Fibroblast of skin of abdomen (primary cell): ENCODE measurements at places on chromosomes 3 and 15.

DNA sequence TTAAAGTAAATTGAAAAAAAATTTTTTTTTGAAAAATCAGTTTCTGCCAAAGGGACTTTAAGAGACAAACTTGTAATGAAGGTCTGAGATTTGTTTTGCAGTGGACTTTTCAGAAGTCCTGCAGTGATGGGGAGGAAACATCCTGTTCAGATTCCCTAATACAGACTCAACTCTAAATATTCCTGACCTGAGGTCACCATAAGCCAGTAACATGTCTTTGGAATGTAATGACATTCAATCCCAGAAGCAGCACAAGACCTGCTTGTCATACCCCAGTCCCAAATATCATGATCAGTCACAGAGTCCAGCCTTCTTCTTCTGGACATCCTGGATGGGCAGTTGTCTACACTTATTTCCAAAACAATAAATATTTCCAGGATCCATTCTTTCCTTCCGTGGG, 53.6 kb downstream of the TMEM39A start:
- no peak for DNase-seq

DNA sequence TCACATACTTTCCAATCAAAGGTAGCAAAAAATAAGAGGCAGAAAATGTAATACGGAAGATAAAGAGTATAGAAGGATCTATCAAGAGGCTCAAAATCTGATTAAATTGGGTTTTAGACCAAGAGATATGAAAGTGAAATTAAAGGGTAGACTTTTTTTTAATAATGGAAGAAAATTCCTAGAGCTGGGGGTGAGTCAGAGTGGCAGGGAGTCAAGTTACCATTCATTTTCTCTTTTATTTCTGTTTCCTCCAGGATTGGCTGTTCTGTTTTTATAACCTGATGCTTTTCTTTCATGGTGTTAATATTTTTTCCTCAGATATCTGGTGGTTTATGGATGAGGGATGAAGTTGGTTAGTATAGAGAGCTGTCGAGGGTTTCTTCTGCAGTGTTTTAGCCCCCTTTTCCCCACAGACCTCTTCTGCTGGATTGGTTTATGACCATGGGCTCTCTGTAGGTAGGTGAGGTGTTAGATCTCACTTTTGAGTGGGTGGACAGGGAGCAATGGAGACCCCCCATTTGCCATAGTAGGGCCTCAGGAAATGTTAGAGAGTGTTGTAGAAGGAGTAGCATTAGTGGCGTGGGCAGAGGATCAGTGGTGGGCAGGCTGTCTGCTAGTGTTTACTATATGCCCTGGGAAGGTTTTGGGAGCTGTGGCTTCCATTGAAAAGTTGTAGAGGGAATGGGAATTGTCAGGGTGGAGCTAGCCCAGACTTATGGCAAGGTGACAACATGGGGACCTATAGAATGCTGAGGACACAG, 201.6 kb upstream of the GOLGA6L4 start:
- DNase-seq = no peak

DNA sequence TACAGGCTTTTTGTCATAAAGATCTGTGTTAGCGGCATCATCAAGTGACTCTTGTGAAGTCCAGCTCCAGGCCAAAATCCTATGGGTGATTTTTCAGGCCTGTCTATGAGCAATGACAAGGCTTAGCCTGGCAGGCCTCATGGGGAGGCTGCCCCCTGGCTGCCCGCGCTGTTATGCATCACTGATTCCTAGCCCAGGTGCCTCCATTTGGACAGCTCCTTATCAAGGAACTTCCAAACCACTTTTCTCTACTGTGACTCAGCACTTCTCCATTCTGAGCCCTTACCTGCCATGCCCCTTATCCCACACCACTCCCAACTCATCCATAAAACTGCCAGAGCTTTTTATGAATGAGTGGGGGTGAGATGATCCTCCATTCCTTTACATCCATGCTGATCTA, 91.5 kb upstream of the C3orf80 start:
- DNase-seq = no peak

DNA sequence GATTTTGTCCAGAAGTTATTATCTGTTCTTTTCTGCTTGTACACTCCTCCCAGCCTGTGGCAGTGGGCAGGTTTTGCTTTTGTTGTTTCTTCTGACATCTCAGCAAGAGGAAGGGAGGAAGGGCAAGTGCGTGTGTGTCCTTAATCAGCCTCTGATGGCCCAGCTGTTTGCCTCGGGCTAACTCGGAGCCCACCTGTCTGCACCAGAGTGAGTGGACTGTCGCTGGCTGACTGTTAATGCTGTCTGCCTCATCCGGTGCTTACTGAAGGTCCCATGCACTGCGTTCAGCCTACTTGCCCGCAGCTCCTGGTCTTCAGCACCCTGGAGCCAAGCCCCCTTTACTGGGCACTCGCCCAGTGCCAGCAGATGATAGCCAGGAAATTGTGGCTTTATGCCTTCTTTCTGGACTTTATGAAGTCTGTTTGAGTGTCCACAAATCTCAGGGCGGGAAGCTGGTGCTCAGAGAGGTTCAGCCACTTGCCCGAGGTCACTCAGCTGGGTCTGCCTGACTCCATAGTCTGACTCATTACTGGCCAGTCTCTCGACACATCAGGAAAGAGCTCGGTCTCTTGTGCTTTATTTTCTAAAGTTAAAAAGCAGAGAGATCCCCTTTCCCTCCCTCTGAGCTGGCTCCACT, 89.5 kb downstream of the CHRNA7 start:
- DNase-seq = no peak

DNA sequence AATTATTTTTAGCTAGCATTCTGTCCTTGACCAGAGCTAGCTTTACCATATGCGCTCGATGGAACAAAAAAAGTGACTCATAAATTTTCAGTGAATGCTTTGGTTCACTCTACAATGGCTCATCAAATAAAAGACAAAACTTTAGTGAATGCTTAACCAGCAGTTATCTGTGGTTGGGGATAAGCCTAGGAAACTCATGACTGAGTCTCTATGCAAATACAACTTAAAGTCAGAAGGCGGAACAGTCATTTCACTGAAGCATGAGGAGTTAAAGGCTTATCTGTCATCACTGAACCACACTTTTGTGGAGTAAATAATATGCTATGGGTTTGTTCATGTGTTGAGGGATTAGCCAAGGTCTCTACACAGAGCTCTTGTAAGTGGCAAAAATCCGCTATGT, 308.4 kb downstream of the SQOR start:
- DNase-seq = peak; percentile 22

DNA sequence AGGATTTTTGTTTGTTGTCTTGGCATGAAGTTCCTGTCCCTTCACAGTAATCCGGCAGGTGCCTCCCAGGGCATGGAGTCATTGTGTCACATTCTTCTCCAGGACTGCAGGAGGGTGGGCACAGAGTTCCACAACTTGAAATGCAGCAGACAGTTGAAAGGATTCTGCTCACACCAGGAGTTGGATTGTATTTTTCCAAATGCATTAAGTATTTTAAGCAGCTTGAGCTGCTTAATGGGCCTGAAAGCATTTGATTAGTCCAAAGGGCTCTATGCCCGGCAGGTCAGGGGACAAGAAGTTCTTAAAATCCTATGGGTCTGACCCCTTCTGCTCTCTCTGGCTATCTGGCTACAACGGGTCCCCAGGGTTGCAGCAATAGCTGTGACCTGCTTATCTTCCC, 92.9 kb downstream of the APBA2 start:
- no peak for DNase-seq

DNA sequence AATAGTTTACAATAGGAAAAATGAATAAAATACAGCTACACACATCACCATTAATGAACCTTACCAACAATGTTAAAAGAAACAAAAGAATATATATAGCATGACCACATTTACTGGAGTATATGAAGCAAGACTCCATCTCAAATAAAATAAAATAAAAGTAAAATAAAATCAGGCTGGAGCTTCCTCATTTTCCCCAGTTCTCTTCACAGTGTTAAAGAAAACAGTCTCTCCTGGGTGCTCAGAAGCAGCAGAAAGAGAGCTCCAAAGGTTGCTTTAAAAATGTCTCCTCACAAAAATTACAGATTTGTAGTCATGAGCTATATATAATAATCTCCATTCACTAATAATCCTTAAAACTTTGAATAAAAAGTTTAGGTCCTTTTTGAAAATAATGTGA, 48.8 kb downstream of the PIK3CB start:
- DNase-seq = no peak

GRCh38 chr3:143439817-143440216, 320.2 kb downstream of the CHST2 start:
- DNase-seq = no peak

GRCh38 chr15:74432271-74432967, 1.3 kb downstream of the SEMA7A start:
- DNase-seq = no peak

- peak; percentile 88 for DNase-seq
Observed at GRCh38 chr3:110521019-110521418, 550.6 kb upstream of the NECTIN3 start.
